ENCODE measurements at places on chromosomes 2 and 18.

GRCh38 chr18:73549236-73549635 lies 598.4 kb downstream of the FBXO15 start:
- no peak for DNase-seq

GRCh38 chr2:70831861-70832260 lies 3.8 kb downstream of the CD207 start:
- DNase-seq = no peak

DNA sequence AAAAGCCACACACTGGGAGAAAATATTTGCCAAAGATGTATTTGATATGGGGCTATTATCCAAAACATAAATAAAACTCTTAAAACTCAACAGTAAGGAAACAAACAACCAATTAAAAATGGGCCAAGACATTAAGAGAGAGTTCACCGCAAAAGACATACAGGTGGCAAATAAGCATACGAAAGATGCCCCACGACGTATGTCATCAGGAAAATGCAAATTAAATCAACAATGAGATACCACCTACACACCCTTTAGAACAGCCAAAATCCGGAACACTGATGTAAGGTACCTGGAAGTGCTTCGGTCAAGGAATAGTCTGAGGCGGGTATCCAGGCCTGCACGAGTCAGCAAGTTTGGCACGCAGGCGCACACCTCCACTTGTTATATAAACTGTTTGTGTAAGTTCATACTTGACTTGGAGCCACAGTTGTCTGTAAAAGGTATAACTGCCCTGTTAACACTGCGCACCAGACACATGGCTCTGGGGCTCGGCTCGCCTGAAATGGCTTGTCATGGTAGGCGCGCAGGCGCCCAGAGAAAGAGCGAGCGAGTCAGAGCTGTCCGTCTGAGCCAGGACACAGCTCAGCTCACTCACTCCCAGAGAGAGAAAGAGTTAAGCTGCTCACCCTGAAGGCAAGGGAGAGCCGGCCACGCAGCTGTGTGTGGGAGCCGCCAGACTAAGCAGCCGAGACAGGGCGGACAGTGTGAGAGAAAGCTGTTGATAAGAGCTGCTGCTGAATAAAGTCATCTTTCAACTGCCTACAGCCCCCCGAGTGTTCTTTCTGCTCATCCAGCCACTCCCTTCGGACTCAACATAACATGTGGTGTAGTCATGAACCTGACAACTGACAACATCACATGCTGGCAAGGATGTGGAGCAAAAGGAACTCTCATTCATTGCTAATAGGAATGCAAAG lies 87.3 kb downstream of the HNRNPLL start:
- DNase-seq = peak; percentile 17

DNA sequence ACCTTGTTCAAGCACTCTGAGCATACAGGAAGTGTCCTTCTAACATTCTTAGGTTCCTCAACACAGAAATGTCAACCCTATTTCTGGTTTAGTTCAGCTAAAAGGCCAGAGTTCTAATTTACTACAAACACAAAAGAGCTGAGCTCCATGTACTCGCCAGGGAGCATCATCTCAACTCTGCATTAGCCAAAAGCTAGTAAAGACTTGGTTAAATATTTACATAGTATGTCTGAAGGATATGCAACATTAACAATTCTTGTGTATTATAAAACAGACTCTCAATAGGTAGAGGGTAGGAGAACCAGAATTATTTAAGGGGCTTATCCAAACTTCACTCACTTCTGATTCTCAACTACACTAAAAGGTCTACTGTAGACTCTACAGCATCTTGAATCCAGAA lies 154.6 kb downstream of the THADA start:
- no peak for DNase-seq

DNA sequence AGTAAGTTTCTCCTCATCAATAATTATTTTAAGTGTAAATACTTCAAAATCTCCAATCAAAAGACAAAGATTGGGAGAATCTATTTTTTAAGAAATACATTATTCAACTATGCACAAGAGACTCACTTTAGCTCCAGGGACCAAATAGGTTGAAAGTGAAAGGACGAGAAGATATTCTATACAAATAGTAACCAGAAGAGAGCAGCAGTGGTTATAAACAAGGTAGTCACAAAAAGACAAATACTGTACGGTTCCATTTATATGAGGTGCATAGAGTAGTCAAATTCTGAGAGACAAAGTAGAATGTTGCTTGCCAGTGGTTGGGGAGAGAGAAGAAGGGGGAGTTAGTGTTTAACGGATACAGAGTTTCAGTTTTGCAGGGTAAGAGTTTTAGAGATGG lies 69.8 kb downstream of the POU3F3 start:
- DNase-seq = no peak

DNA sequence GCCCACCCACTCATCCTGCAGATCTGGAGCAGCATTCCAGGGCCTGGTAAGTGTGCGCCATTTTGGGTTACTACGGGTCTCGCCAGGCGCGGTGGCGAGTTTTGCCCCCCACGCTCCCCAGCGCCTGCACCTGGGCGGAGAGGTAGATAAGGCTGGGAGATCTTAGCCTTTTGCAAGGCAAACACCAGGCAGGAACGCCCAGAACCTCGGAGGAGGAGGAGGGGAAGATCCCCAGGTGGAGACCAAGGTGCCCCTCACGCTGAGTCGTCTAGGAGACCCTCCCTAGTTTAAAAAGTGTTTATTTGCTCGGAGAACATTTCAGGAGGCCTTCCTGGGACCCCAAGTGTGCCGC lies 365 bp upstream of the RAMP1 start:
- DNase-seq = no peak

GRCh38 chr18:39453356-39453755 lies 1887.8 kb upstream of the CELF4 start:
- no peak for DNase-seq

- DNase-seq = no peak
Measured at GRCh38 chr2:181648478-181649155, 8.3 kb downstream of the CERKL start.

- no peak for DNase-seq
Measured at GRCh38 chr2:29108225-29108624, 7.0 kb upstream of the CLIP4 start.

DNA sequence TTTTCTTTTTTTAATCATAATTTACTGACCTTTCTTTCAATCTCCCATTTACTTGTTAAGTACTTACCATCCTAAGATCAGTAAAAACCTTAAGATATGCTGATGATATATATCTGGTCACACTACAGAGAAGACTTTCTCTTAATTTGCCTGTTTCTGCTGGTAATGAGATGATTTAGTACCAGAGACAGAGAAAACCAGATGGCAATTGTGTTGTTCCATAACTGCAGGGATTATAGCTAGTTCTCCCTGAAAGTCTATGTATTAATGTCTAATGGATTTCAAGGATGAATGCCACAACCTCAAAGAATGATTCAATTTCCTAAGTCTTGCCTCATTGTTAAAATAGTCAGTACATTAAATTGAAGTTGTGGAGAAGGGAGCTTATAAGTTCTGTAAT lies 40.3 kb downstream of the SNTG2 start:
- DNase-seq = peak; percentile 46

- DNase-seq = no peak
Measured at GRCh38 chr2:19881908-19882265, 19.9 kb downstream of the TTC32 start.

- DNase-seq = no peak
Measured at GRCh38 chr2:239433777-239434403, 33.1 kb upstream of the HDAC4 start.

DNA sequence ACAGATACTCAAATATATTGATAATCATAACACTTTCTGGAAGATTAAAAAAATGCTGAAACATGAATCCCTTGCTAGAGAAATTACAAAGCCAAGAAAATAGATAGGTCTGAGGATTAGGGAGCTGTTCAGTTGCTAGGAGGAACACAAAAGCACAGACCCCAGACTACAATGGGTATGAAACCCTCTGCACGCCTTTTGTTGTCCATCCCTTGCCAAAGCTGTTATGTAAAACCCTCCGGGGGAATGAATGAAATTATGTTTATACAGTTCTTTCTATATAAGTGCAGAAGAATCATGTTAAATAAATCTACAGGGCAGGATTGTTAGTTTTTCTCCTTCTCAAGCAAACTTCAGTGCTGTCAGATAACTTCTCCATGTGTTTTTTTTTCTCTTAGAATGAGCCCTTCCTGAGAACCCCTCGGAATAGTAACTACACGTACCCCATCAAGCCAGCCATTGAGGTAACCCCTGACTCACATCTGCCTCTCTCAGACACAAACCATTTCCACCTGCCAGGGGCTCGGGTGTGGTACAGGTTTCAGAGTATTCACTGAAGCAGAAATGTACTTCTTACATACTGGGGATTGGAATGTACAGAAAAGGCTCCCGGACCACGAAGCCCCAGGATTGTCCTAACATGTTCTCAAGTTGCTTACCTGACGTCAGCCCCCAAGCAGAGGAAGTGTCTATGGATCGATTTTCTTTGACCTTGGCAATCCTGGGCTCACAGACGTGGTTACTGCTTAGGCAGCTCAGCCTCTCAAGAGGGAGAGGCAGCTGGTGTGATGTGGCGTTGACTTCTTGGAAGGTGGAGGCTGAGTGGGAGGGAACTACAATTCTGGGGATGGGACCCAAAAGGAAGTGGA lies 118.0 kb downstream of the PLB1 start:
- no peak for DNase-seq

- no peak for DNase-seq
Measured at GRCh38 chr18:25727281-25727985, 363.0 kb downstream of the SS18 start.

GRCh38 chr2:193270816-193271215 lies 1076.1 kb upstream of the TMEFF2 start:
- DNase-seq = no peak

DNA sequence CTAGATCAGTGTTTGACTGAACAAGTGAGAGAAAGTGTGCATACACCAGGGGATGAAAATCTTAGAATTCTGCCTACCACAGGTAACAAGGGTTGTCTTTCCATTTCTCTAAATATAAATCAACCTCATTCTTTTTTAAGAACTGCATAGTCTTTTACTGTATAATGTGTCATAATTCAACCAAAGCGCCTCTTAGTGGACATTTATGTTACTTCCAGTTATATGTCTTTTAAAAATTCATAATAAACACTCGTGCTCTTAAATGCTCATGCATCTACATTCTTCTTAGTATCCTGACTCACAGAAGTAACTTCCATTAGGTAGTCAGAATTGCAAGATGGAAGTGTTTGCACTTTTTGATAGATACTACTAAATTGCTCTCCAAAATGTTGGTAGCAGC lies 76.2 kb downstream of the CHRNA1 start:
- DNase-seq = no peak

GRCh38 chr2:16275661-16276060 lies 335.3 kb downstream of the MYCN start:
- DNase-seq = peak; percentile 47

DNA sequence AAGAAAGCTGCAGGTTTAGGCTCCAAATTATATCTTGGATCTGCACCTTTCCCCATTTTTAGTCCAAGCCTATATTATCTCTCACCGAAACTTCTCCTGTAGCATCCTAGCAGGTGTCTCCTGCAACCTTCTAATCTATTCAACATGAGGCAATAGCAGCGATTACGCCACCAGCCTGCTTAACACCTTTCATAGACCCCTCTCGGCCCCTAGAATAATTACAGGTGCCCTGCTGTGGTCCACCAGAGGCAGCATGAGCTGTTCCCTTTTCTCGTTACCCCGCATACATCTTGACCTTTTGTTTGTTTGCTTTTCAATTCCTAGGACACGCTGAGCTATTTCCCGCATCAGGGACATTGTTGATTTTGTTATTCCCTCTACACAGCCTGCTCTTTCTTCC lies 361.9 kb downstream of the CYRIA start:
- no peak for DNase-seq

GRCh38 chr2:75047189-75047991 lies 88.9 kb downstream of the POLE4 start:
- DNase-seq = no peak

DNA sequence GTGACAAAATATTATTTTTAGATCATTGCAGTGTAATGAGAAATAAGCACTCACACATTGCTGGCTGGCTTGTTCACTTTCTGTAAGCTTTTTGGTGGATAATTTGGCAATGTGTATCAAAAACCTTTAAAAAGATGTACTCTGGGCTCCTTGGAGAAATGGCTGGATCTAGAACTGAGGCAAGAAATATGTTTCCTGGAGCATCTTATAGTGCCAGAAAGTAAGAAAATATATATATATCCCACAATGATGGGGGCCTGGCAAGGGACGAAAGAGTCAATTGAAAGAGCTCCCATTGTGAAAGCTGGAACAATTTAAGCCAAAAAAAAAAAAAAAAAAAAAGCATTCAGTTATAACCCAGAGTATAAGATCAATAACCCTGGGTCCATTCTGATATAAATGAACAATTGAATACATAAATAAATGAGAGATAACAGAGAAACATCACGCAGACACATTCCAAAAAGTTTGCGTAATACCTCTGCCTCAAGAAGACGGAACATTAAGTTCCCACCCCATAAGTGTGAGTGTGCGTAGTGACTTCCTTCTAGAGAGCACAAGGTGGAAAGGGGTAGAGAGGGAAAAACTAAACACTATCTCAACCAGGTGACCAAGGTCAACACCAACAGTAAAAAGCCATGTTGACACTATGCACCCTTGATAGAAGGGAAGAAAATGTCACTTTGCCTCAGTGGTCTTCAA lies 77.5 kb downstream of the BIN1 start:
- no peak for DNase-seq

- no peak for DNase-seq
Measured at GRCh38 chr2:105926960-105927678, 182.4 kb downstream of the NCK2 start.

GRCh38 chr2:144448389-144449027 lies 71.4 kb downstream of the ZEB2 start:
- DNase-seq = no peak

GRCh38 chr2:191961556-191961955 lies 114.7 kb upstream of the CAVIN2 start:
- no peak for DNase-seq

- DNase-seq = peak; percentile 69
Measured at GRCh38 chr2:140085674-140086073, 1305.5 kb upstream of the NXPH2 start.

DNA sequence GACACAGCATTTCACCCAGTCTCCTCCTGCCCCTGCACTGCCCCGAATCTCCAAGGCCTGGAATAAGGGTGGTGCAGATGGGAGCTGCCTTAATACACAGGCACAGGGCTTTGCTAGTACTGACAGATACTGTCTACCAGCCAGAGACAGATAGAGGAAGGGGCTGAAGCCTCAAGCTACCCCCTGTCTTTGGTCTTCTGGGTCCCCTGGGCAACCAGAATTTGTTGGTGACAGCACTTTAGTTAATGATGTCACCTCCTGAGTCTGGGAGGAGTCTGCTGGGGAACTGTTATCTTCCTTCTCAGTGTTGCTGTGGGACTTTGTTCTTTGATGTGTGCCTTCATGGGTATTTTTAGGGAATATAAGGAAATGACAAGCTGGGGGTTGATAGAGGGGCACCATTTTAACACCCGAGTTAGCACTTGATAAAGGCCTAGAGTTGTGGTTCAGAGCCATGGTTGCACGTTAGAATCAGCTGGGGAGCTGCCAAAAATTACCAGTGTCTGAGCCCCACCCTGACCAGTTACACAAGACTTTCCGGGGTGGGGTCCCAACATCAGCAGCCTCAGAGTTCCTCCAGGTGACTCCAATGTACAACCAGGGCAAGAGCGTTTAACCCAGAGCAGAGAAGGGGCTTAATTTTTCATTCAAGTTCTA lies 136.8 kb downstream of the SMAD7 start:
- no peak for DNase-seq
